ENCODE measurements at places on chromosomes 13 and 19.

DNA sequence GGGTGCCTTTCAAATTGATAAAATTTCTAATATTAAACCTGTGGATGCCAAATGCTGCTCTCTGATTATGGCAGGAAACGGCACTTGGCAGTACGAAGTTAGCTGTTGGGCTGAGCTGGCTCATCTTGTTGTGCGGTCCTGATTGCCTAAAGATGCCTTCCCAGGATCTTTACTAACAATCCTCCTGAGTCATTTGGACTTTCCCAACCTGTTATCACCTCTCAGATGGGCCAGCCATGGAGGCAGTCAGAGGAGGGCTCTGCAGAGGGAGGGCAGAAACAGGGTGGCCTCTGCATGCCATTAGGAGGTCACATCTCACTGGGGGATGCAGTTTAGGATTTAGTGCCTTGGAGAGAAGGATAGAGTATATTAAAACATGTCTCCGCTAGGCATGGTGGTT is 27.3 kb downstream of the ALOX5AP start:
- DNase-seq = no peak

GRCh38 chr13:47206111-47206510 is 309.3 kb upstream of the HTR2A start:
- DNase-seq = no peak

DNA sequence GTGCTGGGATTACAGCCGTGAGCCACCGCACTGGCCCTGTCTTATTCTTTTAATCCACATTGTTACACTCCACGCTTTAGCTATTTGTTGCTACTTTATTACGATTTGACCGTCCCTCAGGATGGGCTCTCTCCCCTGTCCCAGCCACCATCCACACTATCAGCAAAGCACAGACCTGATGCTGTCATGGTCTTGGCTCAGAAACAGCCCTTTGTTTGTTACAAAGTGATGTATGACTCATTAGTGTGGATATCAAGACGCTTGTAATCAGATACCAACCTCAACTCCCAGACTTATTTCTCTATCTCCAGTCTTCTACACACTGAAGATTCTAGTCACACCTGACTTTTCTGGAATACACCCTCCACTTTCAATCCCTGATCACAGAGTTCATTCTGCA is 84.6 kb upstream of the FREM2 start:
- no peak for DNase-seq

- DNase-seq = no peak
These were observed 56.5 kb downstream of the INTS6 start for GRCh38 chr13:51396352-51396751.
